ENCODE measurements at places on chromosomes 1 and 21.

GRCh38 chr1:206608108-206608698 lies 4.1 kb downstream of the EIF2D start:
- peak; percentile 68 for DNase-seq

- no peak for DNase-seq
Measured at GRCh38 chr1:193406901-193407300, 220.5 kb upstream of the B3GALT2 start.

GRCh38 chr1:182274618-182275017 lies 117.0 kb downstream of the GLUL start:
- DNase-seq, result no peak

GRCh38 chr1:65615859-65616258 lies 176.8 kb upstream of the PDE4B start:
- no peak for DNase-seq

DNA sequence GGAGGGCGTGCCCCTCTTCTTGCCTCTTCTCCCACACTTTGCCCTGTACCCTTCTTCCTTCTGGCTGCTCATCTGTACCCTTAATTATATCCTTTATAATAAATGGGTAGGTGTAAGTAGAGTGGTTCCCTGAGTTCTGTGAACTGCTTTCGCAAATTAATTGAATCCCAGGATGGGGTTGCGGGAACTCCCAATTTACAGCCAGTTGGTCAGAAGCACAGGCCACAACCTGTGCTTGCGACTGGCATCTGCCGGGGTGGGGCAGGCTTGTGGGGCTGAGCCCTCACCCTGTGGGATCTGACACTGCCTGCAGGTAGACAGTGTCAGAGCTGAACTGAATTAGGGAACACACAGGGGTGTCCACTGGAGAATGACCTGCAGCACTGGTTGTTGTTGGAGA lies 244.9 kb downstream of the KCNJ6 start:
- no peak for DNase-seq

GRCh38 chr21:42251654-42252324 lies 32.8 kb downstream of the ABCG1 start:
- DNase-seq, result no peak

- no peak for DNase-seq
Measured at GRCh38 chr1:179156026-179156425, 73.5 kb downstream of the ABL2 start.

DNA sequence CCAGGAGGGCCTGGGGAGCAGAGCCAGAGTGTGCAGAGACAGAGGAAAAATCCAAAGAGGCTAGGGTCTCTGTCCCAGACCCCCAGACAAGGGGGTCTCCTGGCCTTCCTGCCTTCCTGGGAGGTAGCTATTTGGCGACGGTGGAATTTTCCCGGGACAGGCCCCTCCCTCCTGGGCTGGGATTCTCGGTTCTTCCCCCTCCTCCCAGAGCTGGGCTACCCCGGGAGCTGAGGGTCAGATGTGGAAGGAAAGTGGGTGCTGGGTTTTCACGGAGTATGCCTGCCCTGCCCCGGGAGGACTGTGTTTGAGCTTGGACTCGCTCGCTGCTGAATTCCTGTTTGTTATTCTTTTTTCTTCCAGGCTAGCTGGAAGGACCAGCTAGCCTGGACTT lies 759 bp downstream of the AMPD2 start:
- no peak for DNase-seq

GRCh38 chr1:40034869-40035268 lies 5.7 kb upstream of the CAP1 start:
- DNase-seq, result no peak

DNA sequence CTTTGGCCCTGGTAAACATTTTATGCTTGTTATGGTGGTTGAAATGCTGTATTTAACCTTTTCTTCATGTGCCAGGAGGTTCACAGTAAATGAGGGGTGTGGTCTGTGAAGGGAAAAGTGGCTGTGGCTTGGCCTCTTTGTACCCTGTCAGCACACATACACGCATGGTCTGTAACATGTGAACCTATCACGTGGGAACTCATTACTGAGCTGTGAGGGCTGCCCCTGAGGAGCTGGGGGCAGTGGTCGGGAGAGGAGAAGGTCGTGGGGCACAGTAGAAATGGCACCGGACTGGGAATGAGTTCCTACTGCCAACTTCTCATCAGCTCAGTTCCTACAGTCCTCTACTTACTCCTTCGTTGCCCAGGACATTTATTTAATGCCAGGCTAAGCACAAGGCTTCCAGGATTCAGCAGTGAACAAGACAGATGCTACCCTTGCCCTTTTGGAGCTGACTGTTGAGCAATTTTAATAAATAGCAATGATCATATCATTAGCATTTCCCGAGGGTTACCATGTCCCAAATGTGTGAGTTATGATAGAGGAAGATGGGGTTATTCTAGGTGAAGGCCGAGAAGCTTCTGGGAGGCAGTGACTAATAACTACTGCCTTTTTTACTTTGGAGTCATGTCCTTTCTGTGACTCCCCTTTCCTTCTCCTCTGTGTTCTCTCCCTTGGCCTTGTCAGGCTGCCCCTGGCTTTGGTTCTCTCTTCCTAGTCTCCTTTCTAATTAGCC lies 38.8 kb downstream of the DDR2 start:
- no peak for DNase-seq

DNA sequence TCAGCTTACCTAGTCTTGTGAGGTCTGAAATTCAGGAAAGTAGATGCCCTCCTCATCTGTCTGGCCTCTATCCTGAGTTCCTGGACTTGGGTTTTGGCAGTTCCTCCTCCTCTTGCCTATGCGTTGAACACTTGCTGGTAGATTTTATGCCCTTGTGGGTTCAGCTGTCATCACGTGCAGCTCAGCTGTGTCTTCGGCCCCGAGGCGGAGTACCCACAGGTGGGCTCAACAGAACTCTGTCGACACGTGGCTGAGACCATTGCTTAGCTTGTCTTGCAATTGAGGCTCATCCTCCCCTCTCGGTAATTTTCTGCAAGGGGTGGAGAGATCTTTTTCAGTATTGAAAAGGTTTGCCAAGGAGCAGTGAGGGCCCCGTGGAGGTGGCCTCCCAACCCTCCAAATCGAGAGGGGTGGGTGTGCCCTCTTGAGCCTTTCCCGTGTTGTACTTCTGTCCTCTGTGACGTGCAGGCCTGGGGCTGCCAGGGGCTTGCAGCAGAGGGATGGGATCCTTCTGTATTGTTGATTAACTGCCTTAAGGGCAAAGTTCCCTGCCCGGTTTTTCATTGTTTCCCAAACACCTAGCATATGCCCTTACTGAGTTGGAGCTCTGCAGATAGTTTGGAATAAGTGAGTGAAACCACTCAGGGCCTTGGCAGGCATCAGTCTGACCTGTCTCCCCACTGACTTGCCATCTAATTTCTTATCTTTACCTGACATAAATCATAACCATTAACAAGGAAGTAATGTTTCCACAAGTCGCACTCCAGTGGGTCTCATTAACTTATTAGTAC lies 2.9 kb downstream of the CENPS start:
- DNase-seq, result no peak

- no peak for DNase-seq
Measured at GRCh38 chr1:53420341-53420740, 38.9 kb upstream of the DMRTB1 start.

GRCh38 chr1:212109728-212110127 lies 74.2 kb downstream of the DTL start:
- no peak for DNase-seq

DNA sequence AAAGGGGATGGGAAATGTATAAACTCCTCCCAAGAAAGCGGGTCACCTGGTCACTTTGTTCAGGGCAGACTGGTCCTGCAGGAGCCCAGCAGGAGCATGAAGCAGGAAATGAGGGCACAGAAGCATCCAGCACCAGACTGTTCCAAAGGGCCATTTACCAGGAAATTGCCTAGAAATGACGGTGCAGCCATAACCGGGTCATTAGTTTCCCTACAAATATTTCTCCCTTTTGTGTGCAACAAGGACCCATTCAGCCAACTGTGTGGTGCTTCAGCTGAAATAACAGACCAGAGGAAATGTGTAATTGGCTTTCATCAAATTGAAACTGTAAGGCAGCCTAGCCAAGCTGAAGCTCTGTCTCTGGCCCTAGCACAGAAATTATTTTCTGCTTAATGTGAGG lies 7.6 kb upstream of the CTTNBP2NL start:
- DNase-seq, result no peak

- DNase-seq, result no peak
Measured at GRCh38 chr1:53585129-53585528, 125.9 kb downstream of the DMRTB1 start.

DNA sequence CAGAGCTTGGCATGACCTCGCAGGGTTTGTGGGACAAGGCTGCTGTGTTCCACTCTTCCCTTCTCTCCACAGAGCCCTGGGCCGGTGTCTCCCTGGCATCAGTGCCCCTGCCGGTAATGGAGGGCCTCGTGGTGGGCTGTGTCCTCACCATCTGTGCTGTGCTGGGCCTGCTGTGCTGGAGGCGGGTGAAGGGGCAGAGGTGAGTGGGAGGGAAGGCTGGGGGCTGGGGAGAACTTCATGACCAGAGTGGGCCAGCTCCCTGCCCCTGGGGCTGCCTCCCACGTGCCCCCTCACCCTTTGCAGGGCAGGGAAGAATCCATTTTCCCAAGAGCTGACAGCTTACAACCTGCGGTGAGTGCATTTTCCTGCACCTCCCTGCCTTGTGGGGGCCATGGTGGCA lies 12.0 kb upstream of the LGR6 start:
- no peak for DNase-seq

- no peak for DNase-seq
Measured at GRCh38 chr21:45623436-45623835, 20.1 kb upstream of the PCBP3 start.

DNA sequence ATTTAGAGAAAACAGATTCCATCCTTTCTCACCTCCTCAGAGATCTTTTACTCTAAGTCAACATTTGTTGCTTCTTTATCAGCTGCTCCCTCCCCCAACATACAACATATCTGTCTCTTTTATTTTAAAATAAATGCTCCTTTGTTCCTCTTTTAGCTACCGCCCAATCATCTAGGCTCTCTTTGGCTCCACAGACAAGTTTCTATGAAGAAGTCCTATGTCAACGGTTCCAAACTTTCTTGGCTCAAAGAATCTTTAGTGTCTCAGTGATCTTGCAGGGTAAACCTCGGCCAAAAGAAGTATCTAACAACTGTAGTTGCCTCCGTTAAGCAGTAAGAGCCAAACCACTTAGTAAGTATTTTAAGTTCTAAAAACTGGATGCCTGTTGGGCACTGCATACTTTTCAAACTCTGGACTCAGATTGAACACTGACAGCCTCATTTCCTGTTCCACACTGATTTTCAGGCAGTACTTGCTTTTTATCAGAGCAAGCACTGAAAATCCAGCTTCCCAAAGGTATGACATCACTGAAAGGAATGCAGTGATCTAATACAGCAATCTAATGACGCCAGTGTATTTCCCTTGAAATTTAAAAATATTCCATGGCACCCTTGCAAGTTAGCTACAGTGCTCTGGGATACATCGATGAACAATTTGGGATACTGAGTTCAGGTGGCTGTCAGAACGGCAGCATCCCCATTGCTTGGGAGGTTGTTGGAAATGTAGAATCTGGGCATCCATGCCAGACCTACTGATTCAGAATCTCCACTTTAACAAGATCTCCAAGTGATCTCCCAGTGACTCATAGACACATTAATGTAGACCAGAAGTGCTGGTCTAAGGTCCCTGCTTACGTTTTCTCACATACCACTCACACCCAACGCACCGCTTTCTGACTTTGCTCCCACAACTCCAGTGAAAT lies 26.8 kb downstream of the EGLN1 start:
- DNase-seq, result no peak

DNA sequence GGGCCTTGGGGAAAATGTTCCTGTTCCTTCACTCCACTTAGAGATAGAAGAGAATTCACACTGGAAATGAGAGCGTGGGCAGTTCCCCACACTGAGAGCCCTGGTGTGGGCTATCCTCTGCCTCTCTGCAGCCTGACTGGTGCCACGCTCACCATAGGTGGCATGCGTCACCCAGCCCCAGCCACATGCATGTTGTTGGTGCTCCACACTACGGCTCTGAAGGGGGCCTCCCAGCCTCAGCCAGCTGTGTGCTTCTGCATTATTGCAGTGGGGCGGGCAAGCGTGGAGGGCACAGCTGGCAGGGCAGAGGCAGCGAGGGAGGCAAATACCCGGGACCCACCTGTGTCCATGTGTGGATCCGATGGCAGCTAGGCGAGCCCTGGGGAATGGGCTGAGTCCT lies 14.7 kb upstream of the RASSF5 start:
- DNase-seq, result no peak

GRCh38 chr1:202245391-202245790 lies 51.8 kb downstream of the LGR6 start:
- no peak for DNase-seq

- no peak for DNase-seq
Measured at GRCh38 chr1:219773775-219774174, 154.6 kb downstream of the SLC30A10 start.

- no peak for DNase-seq
Measured at GRCh38 chr1:104064399-104064798, 314.7 kb downstream of the AMY1C start.

DNA sequence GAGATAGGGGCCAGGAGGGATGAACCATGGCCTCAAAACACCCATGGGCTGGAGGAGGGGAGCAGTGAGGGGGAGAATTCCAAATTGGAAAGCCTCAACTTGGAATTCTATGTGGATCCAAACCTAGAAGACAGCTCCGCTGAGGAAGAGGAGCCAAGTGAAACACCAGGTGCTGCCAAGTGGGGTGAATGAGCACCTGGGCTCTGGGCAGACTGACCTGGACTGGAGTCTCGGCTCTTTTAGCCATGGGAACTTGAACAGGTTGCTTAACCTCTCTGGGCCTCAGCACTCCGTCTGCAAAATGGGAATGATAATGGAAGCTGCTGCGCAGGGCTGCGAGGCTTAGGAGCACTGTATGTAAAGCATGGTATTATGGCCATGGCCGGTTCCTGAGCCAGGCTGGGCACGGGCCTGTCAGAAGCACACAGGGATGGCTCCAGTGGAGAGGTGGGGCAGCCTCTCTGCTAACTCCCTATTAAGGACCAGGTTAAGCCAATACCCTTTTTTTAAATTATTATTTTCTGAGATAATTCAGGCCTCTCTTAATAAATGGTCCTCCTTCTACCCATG lies 81.5 kb downstream of the SYT2 start:
- no peak for DNase-seq

GRCh38 chr21:19981938-19982337 lies 1016.3 kb upstream of the NCAM2 start:
- no peak for DNase-seq

- DNase-seq, result peak; percentile 16
Measured at GRCh38 chr21:33025106-33025488, 638 bp upstream of the OLIG2 start.

- no peak for DNase-seq
Measured at GRCh38 chr1:233368106-233368788, 40.7 kb downstream of the MAP3K21 start.

- no peak for DNase-seq
Measured at GRCh38 chr1:74485622-74486021, 26.8 kb downstream of the LRRC53 start.

GRCh38 chr1:221810406-221810805 lies 68.5 kb upstream of the DUSP10 start:
- DNase-seq, result no peak

DNA sequence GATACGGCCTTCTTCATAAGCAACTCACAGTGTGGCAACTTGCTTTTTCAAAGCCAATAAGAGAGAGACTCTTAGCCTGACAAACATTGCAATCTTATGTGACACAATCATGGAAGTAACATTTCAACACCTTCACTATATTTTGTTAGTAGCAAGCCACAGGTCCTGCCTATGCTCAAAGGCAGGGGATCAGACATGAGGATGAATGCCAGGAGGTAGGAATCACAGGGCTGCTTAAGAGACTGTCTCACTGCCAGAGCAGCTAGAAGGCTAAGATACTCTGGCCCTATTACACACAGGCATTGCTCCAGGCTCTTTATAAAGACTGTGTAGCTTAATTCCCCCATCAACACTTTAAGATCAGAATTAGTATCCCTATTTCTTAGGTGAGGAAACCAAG lies 236.2 kb upstream of the KAZN start:
- DNase-seq, result no peak
